Amygdala (tissue), 56 donors: ENCODE measurements at places on chromosomes 12 and 14.
A peak's percentile ranks its signal among the peaks of the same experiment; 100 is the strongest.

GRCh38 chr12:52351196-52352059 is 15.9 kb downstream of the KRT85 start:
- peak; percentile 57 for DNase-seq

DNA sequence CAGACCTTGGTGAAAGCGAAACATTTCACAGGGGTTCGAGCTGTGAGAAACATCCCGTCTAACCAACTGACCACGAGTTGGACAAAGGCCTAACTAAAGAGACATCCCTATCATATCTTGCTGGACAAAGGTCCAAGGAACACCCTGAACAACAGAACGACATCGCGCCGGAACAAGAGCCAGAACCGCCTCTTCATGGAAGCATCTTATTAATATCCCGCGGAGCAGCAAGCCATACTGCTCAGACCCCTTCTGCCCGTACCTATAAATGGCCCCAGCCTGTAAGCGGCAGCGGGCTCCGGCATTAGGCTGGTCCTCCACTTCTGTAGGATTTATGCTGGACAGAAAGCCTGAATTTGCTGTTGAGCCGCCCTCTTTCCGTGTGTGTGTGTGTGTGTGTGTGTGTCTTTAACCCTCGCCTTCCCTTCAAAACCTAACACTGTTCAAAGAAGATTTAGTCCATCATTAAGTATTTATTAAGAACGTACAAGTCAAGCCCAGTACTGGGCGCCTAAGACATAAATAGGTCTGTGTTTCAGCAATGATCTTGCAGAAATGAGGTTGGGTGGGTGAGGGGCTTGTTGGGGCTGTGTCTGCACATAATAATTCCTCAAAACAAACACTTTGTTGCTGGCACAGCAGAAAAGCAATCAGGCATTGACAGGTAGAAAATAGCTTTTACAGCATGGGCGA is 1.9 kb downstream of the SLC6A15 start:
- peak; percentile 28 for DNase-seq

GRCh38 chr12:51156245-51156765 is 16.6 kb downstream of the TFCP2 start:
- DNase-seq: no peak

DNA sequence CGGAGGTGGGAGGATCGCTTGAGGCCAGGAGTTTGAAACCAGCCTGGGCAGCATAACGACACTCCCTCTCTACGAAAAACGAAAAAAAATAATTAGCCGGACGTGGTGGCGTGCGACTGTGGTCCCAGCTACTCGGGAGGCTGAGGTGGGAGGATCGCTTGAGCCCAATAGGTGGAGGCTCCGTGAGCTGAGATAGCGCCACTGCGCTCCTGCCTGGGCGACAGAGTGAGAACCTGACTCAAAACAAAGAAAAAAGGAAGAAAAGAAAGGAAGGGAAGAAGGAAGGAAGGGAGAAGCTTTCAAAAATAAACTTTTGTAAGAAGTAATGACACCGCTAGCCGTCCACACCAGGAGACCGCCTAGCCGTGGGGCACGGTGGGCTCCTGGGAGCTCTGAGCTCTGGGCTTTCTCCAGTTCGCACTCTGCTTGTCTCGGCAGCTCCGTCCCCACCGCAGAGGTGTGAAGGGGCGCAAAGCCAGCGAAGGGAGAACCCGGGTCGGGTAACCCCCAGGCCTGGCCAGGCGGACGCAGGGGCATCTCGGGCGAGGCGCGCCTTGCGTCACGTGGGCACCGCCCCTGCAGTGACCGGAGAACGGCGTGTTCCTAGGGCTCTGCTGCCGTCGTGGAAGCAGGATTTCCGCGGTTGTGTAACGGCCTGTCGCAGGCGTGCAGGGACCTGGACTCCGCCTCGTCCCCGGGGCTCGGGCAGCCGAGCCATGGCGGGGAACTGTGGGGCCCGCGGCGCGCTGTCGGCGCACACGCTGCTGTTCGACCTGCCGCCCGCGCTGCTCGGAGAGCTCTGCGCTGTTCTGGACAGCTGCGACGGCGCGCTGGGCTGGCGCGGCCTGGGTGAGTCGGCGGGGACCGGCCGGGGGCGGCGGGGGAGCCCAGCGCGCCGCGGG is at the start of gene IRAK3:
TSS of gene IRAK3 (plus strand) at position 631 of the 902 bp plus-strand sequence. CDS start at position 717, 86 bp downstream.
- peak; percentile 11 for DNase-seq

DNA sequence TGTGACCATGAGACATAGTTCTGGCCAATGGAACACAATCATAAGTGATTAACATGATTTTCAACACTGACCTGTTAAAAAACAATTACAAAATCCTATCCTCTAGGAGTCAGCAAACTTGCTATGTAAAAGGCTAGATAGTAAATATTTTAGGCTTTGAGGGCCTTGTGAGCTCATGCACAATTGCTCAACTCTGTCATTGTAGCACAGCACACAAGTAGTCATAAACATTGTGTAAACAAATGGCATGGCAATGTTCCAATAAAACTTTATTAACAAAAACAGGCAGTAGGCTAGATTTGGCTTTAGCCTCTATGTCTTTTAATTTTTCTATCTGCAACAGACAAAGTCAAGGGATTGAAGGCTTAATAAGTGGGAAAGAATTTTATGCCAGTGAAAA is 350.7 kb downstream of the C12orf50 start:
- DNase-seq: no peak

DNA sequence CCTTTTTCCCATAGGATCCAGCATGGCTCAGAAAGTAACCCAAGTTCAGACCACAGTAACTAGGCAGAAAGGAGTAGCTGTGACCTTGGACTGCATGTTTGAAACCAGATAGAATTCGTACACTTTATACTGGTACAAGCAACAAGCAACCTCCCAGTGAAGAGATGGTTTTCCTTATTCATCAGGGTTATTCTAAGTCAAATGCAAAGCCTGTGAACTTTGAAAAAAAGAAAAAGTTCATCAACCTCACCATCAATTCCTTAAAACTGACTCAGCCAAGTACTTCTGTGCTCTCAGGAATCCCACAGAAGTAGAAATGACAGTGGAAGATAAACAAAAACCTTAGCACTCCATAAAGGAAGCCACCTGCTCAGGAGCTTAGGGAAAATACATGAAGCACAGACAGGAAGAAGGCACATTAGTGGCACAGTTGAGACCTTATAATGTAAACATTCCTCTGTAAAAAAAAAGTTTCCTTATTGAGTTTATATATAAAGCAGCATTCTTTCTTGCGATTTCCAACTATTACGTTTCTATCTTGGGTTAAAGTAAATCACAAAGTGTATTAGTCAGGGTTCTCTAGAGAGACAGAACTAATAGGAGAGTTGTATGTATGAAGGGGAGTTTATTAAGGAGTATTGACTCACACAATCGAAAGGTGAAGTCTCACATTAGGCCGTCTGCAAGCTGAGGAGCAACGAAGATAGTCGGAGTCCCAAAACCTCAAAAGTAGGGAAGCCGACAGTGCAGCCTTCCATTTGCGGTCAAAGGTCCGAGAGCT is 398.4 kb downstream of the DAD1 start:
- no peak for DNase-seq

- no peak for DNase-seq
Measured at GRCh38 chr12:4943067-4943937, 33.6 kb downstream of the KCNA1 start.

GRCh38 chr12:89950421-89950820 is 241.8 kb upstream of the ATP2B1 start:
- DNase-seq: no peak

DNA sequence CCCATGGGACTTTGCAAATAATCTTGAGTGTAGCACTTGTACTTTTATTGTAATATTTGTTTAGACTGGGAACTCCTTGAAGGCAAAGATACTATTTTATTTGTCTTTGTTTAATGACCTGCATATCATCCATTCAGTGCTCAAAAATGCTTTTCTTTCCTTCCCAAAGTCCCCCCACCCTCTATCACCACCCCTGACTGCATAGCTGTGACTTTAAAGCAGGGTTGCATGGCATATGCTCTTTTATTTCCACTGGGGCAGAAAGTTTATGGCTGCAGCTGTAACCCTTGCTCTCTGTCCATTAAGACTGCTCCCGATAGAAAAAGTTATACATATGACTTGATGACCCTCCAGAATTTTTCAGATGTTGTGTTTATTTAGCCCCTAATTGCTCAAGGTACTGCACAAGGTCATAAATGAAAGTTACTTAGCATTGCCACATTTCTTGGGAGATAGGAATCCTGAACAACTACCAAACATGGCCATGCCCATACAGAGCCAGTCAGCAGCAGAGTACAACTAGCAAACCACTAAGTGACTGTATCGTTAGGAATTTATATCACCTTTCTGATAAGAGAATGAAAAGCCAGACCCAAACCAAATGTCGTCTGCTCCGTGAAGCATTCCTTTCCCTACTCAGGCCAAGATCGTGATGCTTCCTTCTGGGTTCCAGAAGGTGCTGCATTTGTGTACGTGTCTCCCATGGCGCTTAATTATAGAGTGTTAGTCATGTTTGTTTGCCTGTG is 114.3 kb downstream of the DIP2B start:
- DNase-seq: no peak

DNA sequence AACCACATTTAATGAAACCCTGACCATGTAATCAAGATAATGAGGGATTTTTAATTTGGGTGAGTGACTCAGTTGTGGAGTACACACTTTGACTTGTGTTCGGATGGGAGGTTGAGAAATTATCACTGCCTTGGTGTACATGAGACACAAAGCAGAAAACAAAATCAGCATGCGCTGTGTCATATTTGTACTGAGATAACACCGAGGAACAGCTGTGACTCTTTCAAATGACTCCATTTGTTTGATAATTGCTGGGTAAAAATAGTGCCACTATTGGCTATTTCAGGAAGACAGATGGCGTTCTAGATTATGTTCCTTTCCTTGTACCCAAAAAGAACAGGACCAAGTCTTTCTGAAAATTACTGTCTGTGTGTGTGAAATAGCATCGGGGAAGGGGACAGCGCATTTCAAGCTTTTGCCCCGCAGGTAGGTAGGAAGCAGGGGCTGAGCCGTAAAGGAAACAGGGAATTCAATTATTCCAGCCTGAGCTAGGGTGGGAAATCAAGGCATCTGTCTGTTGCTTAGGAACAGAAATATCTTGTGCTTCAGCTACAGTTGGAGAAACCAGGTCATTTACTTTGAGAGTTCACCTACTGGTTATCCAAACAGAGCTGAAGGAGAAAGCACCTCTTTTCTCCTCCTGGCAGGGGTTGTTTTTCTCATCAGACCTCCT is 114.3 kb downstream of the SNAPC1 start:
- no peak for DNase-seq

DNA sequence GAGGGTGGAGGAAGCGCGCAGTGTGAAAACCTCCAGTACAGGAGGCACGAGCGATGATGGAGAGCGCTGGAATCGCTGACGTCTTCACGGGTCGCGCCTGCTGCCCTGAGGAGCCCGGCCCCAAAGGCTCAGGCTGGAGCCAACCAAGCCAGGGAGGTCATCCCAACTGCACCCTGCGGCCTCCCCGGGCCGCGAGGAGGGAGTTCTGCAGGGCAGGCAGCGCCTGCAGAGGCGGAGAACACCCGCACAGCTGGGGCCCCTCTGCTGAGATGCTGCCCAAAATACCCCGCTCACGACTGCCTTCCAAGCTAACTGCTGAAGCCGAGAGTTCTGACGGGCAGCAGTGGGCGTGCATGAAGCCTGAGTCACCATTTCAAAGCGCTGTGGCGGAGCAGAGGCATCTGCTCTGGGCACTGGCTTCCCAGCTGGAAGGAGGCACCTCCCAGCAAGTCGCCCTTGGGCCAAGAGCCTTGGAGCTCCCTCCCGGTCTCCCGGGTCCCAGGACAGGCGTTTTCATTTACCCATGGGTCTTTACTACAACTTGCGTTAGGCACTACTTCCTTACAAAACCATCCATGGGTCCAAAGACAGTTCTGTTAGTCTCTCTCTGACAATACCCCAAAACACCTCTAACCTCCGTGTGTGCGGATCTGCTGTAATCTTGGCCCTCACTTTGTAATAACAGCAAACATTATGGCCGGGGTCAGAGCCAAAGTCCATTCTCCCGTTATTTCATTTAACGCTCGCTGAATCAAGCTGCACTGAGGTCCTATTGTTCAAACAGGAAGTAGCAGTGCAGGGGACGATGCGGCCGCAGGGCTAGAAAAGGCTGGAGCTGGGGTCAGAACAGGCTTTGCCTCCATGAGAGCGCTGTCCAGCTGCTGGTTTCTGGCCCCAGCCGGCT is 60.1 kb upstream of the RIMBP2 start:
- DNase-seq: peak; percentile 39
